Right ventricle myocardium inferior (tissue), 1 donor: ENCODE measurements at places on chromosomes 1 and 21.

DNA sequence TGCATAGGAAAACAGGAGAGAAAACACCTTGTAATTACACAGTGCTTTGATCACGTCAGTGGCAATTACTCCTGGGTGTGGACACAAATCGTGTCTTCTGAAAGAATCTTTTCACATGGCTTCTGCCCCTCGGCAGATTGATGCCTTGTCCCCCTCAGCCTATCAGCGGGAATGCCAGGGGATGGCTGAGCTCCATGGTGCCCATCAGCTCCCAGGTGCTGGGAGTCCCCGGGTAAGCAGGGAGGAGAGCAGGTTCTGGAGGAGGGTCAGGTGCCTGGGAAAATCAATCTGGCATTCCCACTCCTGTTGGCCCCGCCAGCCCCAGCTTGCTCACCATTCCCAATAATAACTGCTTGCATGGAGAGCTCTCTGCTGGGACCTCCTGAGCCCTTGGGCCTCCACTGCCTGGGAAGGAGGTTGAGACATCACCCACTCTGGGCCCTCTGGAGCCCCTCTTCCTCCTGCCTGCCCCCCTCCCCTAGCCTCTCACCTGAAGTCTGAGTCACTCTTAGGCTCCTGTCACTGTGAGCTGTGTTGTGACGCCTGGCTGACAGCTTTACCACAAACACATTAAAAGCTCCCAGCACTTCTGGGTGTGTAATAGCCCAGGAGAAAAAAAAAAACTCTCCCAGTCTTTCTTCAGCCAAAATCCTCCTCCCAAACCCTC, 4.9 kb downstream of the CAMK2N1 start:
- no peak for DNase-seq

DNA sequence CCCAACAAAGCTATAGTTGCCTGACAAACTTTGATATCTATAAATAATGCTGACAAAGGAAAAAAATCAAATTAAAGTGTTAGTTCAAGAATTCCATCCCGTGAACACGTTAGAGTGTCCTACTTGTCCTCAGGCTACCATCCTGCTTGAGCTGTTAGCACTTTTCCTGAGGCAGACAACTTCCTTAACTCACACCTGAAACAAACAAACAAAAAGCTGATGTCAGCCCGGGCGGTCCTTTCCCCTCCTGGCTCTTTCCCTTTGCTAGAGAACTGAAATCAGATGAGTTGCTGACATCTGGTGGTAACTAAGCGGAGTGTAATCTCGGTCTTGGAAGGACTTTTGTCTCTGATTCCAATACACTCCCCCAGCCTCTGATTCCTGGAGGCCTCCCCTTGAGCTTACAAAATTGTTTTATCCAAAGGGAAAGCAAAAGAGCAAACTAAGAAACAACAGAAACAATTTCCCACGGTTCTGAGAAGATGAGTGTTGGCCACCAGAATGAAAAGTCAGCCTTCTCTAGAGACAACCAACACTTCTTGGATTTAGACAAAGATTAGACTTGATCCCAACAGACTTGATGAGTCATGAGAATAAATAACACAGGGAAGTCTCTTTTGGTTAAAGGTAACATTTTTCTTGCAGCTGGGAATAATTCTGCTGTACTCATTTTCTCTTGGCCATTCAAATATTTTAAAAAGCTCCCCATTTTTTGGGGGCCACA, 135.4 kb downstream of the PROX1 start:
- no peak for DNase-seq

DNA sequence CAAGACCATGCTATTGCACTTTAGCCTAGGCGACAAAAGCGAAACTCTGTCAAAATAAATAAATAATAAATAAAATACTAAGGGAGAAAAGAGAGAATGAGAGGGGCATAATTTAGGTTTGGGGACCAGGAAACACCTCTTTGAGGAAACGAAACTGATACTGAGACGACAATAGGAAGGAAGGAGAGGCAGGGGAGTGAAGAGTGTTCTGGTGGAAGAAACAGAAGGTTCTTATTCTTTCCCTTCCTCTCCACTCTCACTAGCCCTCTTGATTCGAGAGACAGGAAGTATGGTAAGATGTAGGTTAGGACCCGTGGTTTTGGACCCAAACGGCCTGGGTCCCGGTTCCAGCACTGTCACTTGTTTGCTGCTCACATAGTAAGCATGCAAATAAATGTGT, 1.6 kb upstream of the NKAIN1 start:
- no peak for DNase-seq

- DNase-seq, result no peak
These were observed 20.2 kb upstream of the HTR1D start for GRCh38 chr1:23237508-23237907.

DNA sequence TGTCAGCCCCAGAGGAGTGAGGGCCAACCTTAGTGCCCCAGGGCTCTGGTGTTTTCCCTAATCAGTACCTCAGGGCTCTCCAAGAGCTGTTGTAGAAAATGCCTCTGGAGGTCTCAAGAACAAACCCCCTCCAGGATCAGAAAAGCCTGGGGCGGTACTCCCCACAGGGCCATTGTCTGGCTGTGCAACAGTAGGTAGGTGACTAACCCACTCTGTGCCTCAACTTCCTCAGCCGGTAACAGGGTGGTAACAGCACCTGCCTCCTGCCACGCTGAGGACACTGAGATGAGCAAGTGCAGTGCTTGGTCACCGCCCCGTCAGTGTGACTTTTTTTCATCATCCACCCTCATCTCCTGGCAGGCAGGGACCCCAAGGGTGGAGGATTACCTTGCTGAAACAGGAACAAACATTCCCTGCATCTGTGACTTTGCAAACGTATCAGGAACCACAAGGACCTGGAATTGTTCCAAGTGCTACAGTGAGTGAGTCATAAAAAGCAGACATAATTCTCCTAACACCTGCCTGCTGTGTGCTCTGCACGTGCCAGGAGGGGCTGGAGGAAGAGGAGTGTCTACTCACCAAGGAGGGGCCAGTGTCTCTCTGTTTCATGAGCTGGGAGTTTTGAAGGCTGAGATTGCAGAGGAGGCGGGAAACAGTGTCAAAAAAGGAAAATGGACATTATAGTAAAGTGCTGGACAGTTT, 440.8 kb downstream of the NPHP4 start:
- no peak for DNase-seq

GRCh38 chr1:97824624-97825023, 96.2 kb downstream of the DPYD start:
- no peak for DNase-seq
